Type B pancreatic cell (in vitro differentiated cells): ENCODE measurements at places on chromosomes 7 and 10.

DNA sequence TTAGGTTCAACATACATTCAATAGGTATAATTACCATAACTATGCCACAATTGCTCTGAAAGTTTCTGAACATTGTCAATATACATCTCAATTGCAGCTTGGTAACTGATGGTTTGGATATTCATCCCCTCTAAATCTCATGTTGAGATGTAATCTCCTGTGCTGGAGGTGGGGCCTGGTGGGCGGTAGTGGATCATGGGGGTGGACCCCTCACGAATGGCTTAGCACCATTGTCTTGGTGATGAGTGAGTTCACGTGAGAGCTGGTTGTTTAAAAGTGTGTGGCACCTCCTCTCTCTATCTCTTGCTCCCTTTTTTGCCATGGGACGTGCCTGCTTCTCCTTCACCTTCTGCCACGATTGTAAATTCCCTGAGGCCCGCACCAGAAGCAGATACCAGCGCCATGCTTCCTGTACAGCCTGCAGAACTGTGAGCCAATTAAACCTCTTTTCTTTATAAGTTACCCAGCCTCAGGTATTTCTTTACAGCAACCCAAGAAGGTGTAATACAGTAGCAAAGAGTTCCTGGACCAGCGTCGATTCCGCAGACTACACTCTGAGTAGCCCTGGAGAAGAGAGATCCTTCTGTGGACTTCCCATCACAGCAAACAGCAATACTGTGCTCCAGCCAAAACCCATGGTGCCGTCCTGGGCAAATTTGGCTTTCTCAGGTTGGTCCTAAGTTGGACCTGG is 83.8 kb upstream of the GRB10 start:
- H3K36me3 ChIP-seq: no peaks in the 10 kb centered on the region
- peaks cover 4% of the 10 kb centered on the region for H3K4me1 ChIP-seq
- DNase-seq: no peak
- no peak overlapping the region for H3K4me3 ChIP-seq
- H3K27ac ChIP-seq: no peak overlapping the region

- peaks cover 4% of the 10 kb centered on the region for H3K27me3 ChIP-seq
- H3K4me1 ChIP-seq: no peaks in the 10 kb centered on the region
- no peak overlapping the region for H3K27ac ChIP-seq
- H3K4me3 ChIP-seq: no peak overlapping the region
- DNase-seq: no peak
Measured at GRCh38 chr7:87505122-87505521, 29.6 kb upstream of the ABCB4 start.

DNA sequence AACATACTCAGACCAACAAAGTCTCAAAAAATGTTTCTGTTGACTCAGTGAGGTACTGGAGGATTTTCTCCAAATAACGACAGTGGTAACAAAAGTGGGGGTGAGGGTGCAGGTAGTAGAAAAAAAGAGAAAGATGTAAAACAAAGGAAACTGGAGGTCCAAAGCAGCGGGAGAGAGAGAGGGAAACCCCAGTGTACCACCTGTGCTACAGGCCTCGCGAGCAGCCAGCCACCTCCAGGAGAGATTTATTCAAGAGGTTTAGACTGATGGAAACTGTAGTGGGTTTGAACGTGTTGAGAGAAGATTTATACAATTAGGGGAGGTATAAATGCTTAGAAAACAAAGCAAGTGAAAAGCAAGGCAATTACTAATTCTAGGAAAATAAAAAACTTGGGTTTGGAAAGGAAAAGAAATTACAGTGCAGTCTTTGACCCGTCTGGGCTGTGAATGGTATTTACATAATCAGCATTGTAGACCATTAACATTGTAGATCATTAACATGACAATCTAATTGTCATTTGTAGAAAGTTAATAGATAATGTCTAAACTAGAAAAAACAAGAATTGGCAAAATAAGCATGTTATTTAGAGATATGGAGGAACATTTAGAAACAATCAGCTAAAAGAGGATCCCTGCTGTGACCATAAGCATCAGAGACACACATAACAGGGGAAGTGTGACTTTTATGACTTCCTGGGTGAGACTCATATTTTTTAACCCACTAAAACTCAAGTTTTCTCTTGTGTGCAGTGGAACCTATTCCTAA is 180.0 kb downstream of the RELN start:
- H3K27me3 ChIP-seq: peaks cover 18% of the 10 kb centered on the region
- no peak for DNase-seq
- peaks cover 27% of the 10 kb centered on the region for H3K4me1 ChIP-seq
- H3K36me3 ChIP-seq: no peaks in the 10 kb centered on the region
- H3K4me3 ChIP-seq: no peak overlapping the region

- no peak overlapping the region for H3K27ac ChIP-seq
- peaks cover 4% of the 10 kb centered on the region for H3K36me3 ChIP-seq
- H3K4me1 ChIP-seq: peaks cover 6% of the 10 kb centered on the region
- H3K4me3 ChIP-seq: no peak overlapping the region
Measured at GRCh38 chr7:7048213-7048612, 134.1 kb upstream of the C1GALT1 start.

DNA sequence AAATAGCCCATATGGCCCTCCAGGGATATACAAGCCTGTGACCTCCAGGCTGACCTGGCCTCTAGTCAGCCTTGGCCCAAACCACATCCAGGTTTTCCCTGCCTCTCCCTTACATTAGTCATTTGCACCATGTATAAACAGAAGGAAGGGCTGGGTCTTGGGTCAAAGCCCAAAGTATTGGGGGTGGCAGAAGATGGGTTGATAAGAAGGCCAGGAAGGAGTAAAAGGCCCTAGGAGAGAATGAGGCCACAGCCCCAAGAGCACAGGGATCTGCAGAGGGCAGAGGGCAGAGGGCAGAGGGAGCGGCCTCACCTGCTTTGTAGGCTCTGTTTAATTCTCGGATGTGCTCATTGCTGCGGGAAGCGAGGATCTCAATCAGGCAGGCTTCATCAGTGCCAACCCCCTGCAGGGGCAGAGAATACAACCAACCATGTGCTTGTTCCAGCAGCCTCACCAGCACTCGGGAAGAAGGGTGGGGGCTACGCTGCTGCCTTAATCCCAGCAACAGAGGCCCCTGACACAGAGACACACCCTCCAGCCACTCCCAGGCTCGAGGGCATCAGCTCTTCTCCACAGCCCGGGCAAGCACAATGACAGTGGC is 31.3 kb downstream of the PLAC9 start:
- peak overlapping the region; percentile 41 for H3K4me3 ChIP-seq
- no peak for DNase-seq
- peaks cover 22% of the 10 kb centered on the region for H3K4me1 ChIP-seq
- no peaks in the 10 kb centered on the region for H3K27me3 ChIP-seq

GRCh38 chr7:73986158-73986631 is 41.8 kb upstream of the ELN start:
- peaks cover 7% of the 10 kb centered on the region for H3K4me1 ChIP-seq
- no peak overlapping the region for H3K27ac ChIP-seq
- no peaks in the 10 kb centered on the region for H3K36me3 ChIP-seq

DNA sequence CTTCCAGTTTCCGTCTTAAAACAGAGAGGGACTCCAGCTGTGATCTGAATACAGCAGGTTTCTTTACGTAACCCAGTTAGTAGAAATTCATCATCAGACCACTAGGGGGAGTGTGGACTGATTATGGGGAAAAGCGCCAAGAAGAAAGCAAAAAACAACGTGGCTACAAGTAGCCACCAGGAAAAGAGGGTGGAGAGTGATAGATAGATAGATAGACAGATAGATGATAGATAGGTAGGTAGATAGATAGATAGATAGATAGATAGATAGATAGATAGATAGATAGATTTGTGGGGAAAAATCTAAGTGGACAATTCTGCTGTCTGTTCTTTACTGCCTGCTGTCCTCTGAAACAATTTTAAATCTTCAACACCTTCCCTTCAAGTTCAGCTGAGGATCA is 12.7 kb upstream of the AKR1B10 start:
- H3K27me3 ChIP-seq: peaks cover 4% of the 10 kb centered on the region
- H3K36me3 ChIP-seq: no peaks in the 10 kb centered on the region
- DNase-seq: no peak
- no peak overlapping the region for H3K4me3 ChIP-seq

DNA sequence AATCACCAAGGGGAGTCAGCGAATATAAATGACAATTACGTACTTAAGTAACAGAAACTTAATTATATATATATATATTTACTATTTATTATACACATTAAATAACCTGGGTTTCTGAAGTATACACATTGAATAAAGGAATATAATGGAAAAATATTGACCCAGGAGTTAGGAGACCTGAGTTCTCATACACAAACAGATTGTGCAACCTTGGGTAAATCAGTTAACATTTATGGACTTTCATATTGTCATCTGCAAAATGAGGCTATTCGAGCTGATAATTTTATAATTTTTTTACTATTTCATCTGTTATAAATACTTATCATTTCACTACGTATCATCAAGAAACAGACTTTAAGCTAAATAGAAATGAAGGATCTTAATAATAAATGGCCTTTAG is 75.1 kb upstream of the SRRM3 start:
- H3K4me3 ChIP-seq: no peak overlapping the region
- no peak overlapping the region for H3K27ac ChIP-seq
- no peaks in the 10 kb centered on the region for H3K4me1 ChIP-seq
- peaks cover 15% of the 10 kb centered on the region for H3K27me3 ChIP-seq

DNA sequence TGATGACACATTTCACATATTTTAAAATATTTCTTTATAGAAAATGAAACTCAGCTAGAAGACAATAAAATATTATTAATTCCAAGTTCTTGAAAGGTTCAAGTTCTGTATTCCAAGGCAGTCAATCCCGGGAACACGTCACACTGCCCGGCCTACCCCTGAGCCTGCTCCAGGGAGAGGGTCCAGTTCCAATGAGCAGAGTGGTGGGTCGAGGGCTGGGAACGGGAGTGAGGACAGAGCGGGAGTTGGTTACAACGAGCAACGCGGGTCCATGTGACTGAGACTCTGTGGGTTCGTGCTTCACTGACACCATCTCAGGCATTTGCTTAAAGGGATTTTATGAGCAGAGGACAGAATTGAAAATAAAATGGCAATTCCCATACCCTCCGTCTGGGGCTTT is 209.4 kb downstream of the TCERG1L start:
- DNase-seq: no peak
- peaks cover 3% of the 10 kb centered on the region for H3K36me3 ChIP-seq
- no peak overlapping the region for H3K4me3 ChIP-seq
- peaks cover 9% of the 10 kb centered on the region for H3K4me1 ChIP-seq

DNA sequence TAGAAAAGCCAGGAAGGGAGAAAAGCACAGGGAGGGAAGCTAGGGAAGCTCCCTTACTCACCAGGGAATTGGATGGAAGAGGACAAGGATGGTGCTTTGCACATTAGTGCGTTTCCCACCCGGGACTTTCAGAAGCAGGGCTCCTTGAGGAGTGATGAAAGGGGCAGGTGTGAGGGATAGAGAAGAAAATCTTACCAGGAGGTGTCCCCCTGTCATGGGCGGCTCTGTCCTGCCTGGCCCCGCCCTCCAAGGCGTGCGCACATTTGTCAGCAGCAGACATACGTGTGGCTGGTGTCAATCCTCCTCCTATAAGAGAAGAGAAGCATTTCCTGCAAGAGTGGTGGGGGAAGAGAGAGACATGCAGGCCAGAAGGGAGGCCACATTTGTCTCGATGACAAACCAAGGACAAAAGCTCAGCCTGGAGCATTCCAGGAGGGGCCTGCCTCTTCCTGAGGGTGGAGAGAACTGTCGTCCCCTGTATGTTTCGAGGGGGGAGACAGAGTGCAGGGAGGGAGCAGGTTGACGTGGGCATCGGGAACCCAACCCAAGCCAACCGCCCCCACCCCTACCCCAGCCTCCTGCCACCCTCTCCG is 47.4 kb upstream of the COMTD1 start:
- DNase-seq: peak; percentile 69
- H3K4me1 ChIP-seq: peaks cover 63% of the 10 kb centered on the region
- peak overlapping the region; percentile 80 for H3K4me3 ChIP-seq
- peak overlapping the region; percentile 98 for H3K27ac ChIP-seq
- peaks cover 18% of the 10 kb centered on the region for H3K27me3 ChIP-seq

DNA sequence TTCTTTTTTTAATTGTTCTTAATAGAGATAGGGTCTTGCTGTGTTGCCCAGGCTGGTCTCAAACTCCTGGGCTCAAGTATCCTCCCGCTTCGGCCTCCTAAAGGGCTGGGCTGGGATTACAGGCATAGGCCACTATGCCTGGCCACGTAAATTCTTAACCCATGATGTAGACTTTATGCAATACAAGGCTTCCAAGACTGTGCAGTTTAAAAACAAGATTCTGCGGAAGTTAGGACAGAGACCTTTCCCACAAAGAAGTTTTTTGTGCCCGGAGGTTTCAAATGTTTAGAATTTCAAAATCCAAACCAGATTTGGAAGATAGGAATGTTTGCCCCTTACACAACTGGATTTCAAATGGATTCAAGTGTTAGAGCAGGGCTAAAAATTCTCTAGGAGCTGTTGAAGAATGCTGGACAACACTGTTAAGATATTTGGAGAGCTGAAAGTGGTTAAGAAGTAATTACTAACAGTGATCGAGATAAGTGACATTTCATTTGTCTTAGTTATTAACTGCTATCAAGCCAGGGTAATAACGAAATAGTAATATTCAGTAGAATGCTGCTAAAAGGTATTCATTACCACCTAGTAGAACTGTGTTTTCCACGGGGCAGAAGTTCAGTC is 7.4 kb downstream of the APBB1IP start:
- no peak overlapping the region for H3K27ac ChIP-seq
- no peaks in the 10 kb centered on the region for H3K36me3 ChIP-seq
- H3K4me1 ChIP-seq: no peaks in the 10 kb centered on the region
- peaks cover 4% of the 10 kb centered on the region for H3K27me3 ChIP-seq
- H3K4me3 ChIP-seq: no peak overlapping the region

DNA sequence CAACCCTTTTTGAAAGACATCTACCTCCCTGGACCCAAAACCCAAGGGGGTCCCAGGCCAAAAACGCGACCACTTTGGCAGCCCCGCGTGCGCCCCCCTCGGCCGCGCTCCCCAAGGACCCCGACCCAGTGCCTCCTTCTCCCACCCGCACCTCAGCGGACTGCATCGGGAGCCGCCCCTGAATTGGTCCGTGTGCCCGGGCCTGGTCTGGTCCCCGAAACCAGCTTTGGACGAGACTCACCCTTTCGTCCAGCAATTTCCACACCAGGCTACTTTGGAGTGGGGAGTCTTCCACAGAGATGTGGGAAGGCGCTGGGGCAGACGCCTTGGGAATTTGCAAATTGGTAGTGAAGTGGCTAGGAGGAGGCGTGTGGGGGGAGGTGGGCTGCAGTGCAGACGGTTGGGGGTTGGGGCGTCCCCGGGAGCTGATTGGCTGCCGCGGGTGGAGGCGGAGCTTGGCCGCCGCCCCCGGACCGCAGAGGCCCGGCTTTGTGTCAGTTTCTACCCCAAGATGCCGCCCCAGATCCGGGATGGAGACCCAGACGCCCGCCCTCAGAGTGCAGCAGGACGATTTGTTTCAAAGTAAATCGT is 16.9 kb downstream of the TCAF1 start:
- peaks cover 16% of the 10 kb centered on the region for H3K36me3 ChIP-seq
- H3K27me3 ChIP-seq: no peaks in the 10 kb centered on the region
- H3K27ac ChIP-seq: peak overlapping the region; percentile 67
- peak overlapping the region; percentile 91 for H3K4me3 ChIP-seq
